ENCODE measurements at places on chromosomes 7 and 10. TPM values are rescaled to one million over a fixed set of nuclear protein-coding genes. Genes with fewer than 3 reads are reported as not detected.

The ARMH3 gene
- 11.6 TPM for total RNA-seq

The PHYHIPL gene
- not detected for total RNA-seq

The MMD2 gene
- total RNA-seq: not detected

- DNase-seq: no peak
Measured at GRCh38 chr10:84423719-84424118, 95.3 kb downstream of the CCSER2 start.

- no peak for DNase-seq
Measured at GRCh38 chr10:311901-312665, 176.8 kb downstream of the ZMYND11 start.

- no peak for DNase-seq
Measured at GRCh38 chr7:151024435-151025056, at the start of gene ATG9B. Gene ATG9B, minus strand, starts transcription at chr7:151024494. Its CDS starts 71 bp downstream, at chr7:151024423.

- no peak for DNase-seq
Measured at GRCh38 chr10:31179091-31179680, 139.8 kb upstream of the ZEB1 start.

DNA sequence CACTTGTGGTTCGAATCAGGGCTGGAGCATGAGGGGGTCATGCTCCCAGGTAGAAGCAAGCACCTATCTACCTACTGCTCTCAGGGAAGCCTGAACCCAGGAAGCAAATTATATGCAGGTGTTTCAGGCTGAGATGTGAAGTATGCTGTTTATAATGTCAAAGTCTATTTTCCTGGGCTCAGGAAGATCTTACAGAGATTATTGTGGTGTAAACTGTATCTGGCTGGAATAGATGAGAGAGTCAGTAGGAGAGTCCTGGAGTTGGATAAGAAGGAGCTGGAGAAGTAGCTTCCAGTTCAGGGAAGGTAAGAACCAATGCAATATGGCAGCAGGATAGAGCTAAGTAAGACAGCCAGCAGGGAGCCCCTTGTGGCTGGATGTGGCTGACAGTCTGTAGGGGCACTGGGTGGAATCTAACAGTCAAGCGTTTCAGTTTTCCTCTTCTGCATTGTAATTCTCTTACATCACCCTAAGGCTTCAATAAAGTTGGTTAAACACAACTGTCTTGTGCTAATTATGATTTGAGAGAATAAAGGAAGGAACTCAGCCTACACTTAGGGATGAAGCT is 105.9 kb upstream of the EEPD1 start:
- no peak for DNase-seq

- DNase-seq: no peak
Measured at GRCh38 chr10:2020836-2021235, 283.5 kb upstream of the ADARB2 start.

DNA sequence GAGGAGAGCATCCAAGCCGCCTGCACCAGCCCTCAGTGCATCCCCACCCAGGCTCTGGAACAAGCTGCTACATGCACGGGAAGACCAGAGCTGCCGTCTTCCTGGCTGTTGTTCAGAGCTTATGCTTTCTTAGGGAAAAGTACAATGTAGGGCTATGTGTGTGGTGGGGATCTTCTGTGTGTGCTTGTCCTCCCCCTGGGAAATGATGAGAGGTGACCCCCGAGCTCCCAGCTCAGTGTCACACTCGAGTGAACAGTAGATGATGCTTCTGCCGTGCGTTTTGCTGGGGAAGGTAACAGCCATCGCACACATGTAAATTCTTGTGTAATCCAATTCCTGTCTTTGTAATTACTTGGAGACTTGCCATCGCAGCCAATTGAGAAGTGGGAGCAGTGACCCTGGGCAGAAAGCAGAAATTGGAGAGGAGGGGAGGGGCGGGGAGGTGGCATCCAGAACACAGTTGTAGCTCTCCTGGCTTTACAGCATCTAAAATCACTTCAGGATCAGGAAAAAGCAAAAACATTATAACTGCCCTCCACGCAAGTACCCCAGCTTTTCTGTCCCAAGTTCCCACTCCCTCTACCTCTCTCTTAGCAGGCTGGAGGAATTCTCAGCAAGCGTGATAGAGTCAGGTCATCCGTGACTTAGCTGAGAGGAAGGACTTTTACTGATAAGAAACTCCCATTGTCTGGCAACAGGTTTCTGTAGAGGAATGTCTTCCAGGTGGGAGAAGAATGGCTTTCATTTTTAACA is 149.6 kb downstream of the TCF7L2 start:
- DNase-seq: no peak

DNA sequence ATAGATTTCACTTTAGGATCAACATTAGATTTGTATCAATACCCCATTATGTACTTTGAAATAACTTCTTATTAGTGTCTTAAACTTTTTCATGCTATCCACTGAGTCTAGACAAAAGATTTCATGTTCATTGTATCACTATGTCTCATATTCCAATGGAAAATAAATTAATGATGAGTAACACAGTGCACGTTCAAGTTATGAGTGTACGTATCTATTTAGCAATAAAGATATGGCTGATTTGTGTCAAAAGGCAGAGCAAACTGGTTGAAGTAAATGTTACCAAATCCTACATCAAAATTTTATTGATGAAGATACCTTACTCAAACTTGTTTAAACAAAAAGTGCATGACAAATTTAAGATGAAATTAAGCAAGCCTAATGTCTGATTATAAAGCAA is 102.4 kb downstream of the SEMA3E start:
- no peak for DNase-seq

DNA sequence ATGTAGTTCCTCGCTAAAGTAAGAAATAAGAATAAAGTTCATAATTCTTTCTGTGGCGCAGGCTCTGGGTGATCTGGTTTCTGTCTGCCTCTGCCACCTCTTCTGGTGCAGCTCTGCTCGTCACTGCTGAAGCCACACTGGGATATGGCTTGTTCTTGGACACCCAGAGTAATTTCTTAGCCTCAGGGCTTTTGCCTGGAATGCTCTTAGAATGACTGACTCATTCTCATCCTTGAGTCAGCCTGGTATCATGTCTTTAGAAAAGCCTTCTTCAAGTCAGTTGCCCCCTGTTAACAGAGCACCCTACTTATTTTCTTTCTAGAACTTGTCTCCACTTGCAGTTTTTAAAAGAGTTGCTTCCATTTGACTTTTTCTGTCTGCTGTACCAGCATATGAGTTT is 2.0 kb downstream of the ZSCAN25 start:
- no peak for DNase-seq

GRCh38 chr7:72493850-72494661 is 81.9 kb upstream of the CALN1 start:
- DNase-seq: peak; percentile 5
